Effector memory CD8-positive, alpha-beta T cell (primary cell): ENCODE measurements at places on chromosomes 12 and 14.

- DNase-seq: no peak
- H3K4me1 ChIP-seq: no peaks in the 10 kb centered on the region
- H3K36me3 ChIP-seq: no peaks in the 10 kb centered on the region
- H3K27me3 ChIP-seq: peaks cover 28% of the 10 kb centered on the region
- no peak overlapping the region for H3K4me3 ChIP-seq
These were observed 79.7 kb upstream of the REP15 start for GRCh38 chr12:27616356-27617142.

- H3K4me3 ChIP-seq: no peak overlapping the region
- no peaks in the 10 kb centered on the region for H3K27me3 ChIP-seq
- no peak overlapping the region for H3K27ac ChIP-seq
- H3K4me1 ChIP-seq: no peaks in the 10 kb centered on the region
- no peaks in the 10 kb centered on the region for H3K36me3 ChIP-seq
These were observed 449.7 kb upstream of the USP15 start for GRCh38 chr12:61810486-61810885.

DNA sequence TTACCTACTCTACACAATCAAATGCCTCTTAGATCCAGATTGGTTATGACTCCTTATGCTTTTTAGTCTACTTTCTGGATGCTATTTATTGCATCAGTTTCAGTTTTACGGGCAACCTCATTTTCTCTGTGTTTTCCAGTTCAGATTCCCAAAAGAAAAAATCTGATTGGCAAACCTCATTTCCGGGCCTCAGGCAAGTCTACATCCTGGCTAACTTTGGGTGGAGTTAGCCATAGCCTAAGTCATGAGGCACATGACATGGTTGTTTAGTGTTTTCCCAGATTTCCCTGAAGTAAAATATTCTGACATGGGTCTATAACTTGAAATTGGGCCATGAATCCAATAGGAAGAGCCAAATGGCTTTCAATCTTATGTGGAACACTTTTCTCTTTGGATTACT is 339.7 kb downstream of the NUAK1 start:
- no peaks in the 10 kb centered on the region for H3K4me1 ChIP-seq
- no peaks in the 10 kb centered on the region for H3K27me3 ChIP-seq
- H3K36me3 ChIP-seq: no peaks in the 10 kb centered on the region
- no peak for DNase-seq
- no peak overlapping the region for H3K27ac ChIP-seq

GRCh38 chr12:21183721-21184275 is 52.8 kb downstream of the SLCO1B1 start:
- no peaks in the 10 kb centered on the region for H3K4me1 ChIP-seq
- no peaks in the 10 kb centered on the region for H3K27me3 ChIP-seq
- H3K27ac ChIP-seq: no peak overlapping the region
- no peak for DNase-seq
- H3K36me3 ChIP-seq: no peaks in the 10 kb centered on the region

DNA sequence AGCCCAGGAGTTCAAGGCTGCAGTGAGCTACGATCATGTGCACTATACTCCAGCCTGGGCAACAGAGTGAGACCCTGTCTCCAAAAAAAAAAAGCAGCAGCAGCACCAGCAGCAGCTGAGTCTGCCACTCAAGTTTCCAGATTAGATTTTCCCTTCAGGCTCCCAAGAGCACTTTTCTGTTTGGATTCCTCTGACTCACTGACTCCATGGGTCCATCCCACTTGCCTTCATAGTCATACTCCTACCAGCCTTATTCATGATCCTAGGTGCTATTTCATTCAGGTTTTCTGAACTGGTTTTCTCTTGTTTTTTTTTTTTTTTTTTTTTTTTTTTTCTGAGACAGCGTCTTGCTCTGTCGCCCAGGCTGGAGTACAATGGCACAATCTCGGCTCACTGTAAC is 6.8 kb upstream of the TWF1 start:
- DNase-seq: no peak
- H3K4me1 ChIP-seq: no peaks in the 10 kb centered on the region
- H3K4me3 ChIP-seq: no peak overlapping the region
- H3K36me3 ChIP-seq: peaks cover 3% of the 10 kb centered on the region
- H3K27me3 ChIP-seq: peaks cover 11% of the 10 kb centered on the region

- no peak overlapping the region for H3K4me3 ChIP-seq
- H3K27ac ChIP-seq: no peak overlapping the region
- no peaks in the 10 kb centered on the region for H3K4me1 ChIP-seq
- H3K36me3 ChIP-seq: no peaks in the 10 kb centered on the region
- no peak for DNase-seq
- no peaks in the 10 kb centered on the region for H3K27me3 ChIP-seq
These were observed 860.4 kb upstream of the FBXO33 start for GRCh38 chr14:40292664-40293063.

DNA sequence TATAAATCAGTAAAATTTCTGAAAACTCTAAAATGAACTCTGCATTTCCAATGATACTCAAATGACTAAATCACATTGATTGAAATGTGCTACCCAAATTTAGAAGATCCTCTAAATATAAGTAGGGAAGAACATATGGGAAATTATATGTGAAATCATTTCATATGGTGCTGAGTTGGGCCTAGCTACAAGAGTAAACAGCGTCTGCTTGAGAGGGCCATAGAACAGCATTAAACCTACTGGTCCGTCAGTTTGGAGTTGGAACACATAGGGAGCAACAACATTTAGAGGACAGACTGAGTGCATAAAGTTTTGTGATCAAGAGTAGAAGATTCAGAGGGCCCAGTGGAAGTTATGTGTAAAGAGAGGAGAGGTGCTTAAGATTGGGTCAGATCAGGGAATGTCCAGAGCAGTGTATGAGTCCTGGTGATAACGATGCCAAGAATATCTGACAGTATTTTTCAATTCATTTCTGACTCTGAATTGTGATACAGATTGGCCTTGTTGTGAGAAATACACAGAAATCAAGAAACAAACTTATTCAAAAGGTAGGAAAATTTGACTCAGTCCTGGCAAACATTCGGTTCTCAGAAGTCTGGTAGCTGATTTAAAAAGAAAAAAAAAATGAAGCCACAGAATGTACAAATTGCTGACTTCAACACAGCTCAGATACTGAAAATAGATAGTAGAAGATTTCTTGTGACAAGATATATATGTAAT is 362.2 kb downstream of the CCDC91 start:
- no peak for DNase-seq
- H3K27ac ChIP-seq: no peak overlapping the region
- H3K4me1 ChIP-seq: no peaks in the 10 kb centered on the region

- no peak overlapping the region for H3K4me3 ChIP-seq
- H3K36me3 ChIP-seq: peaks cover 31% of the 10 kb centered on the region
- H3K27me3 ChIP-seq: no peaks in the 10 kb centered on the region
- DNase-seq: no peak
- no peak overlapping the region for H3K27ac ChIP-seq
These were observed 23.3 kb upstream of the BTBD6 start for GRCh38 chr14:105224845-105225570.

DNA sequence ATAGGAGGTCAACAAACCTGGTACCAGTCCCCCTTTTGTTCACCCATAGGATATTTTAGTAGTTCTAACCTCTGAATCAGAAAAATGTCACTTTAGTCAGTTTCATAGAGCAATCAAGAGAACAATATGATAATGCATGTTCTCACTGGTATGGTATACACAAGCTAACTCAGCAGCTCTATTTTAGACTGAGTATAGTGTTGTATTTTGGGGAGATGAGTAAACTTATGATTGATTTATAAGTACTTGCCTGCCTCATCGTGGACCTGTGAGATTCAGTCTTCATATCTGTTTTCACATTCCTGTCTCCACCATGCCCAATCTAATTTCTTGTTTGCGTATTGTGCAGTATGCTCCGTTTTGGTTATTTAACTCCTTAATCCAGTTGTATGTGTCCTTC is 20.9 kb downstream of the COX16 start:
- H3K4me3 ChIP-seq: no peak overlapping the region
- H3K27ac ChIP-seq: no peak overlapping the region
- H3K4me1 ChIP-seq: peaks cover 10% of the 10 kb centered on the region

DNA sequence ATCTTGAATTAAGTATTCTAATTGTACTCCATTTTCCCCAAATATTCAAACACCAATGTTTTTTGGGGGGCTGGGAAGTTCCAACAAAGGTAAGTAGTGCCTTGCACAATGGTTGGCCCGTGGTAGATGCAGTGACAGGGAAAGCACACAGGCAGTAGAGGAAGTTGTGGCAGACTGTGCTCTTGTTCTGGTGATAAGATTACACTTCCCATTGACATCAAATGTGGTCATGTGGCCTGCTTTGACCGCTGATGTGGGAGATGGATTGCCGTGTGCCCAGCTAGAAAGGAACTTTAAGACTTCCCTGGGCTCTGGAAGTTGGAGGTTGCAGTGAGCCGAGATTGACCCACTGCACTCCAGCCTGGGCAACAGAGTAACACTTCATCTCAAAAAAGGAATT is 223.8 kb downstream of the VRK1 start:
- H3K4me3 ChIP-seq: no peak overlapping the region
- no peak overlapping the region for H3K27ac ChIP-seq
- no peaks in the 10 kb centered on the region for H3K36me3 ChIP-seq
- DNase-seq: no peak
- H3K27me3 ChIP-seq: peaks cover 32% of the 10 kb centered on the region
- H3K4me1 ChIP-seq: peaks cover 5% of the 10 kb centered on the region

GRCh38 chr14:94483071-94483451 is 7.1 kb upstream of the SERPINA9 start:
- H3K4me1 ChIP-seq: no peaks in the 10 kb centered on the region
- H3K27me3 ChIP-seq: peaks cover 34% of the 10 kb centered on the region
- H3K27ac ChIP-seq: no peak overlapping the region
- no peak overlapping the region for H3K4me3 ChIP-seq

DNA sequence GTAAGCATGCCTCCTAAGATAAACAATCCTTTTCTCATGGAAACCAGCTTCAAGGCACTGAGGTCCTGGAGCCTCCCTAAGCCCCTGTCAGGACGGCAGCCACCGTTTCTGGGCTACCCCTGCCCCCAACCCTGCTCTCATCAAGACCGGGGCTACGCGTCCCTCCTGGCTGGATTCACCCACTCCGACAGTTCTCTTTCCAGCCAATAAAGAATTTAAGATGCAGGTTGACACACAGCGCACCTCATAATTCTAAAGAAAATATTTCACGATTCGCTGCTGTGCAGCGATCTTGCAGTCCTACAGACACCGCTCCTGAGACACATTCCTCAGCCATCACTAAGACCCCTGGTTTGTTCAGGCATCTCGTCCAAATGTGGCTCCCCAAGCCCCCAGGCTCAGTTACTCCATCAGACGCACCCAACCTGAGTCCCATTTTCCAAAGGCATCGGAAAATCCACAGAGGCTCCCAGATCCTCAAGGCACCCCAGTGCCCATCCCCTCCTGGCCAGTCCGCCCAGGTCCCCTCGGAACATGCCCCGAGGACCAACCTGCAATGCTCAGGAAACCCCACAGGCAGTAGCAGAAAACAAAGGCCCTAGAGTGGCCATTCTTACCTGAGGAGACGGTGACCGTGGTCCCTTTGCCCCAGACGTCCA is 336.3 kb downstream of the TMEM121 start:
- peaks cover 10% of the 10 kb centered on the region for H3K27me3 ChIP-seq
- H3K36me3 ChIP-seq: peaks cover 24% of the 10 kb centered on the region
- peaks cover 20% of the 10 kb centered on the region for H3K4me1 ChIP-seq

GRCh38 chr12:78293059-78293686 is 462.5 kb downstream of the NAV3 start:
- H3K27me3 ChIP-seq: no peaks in the 10 kb centered on the region
- no peaks in the 10 kb centered on the region for H3K4me1 ChIP-seq
- H3K36me3 ChIP-seq: no peaks in the 10 kb centered on the region
- H3K4me3 ChIP-seq: no peak overlapping the region

DNA sequence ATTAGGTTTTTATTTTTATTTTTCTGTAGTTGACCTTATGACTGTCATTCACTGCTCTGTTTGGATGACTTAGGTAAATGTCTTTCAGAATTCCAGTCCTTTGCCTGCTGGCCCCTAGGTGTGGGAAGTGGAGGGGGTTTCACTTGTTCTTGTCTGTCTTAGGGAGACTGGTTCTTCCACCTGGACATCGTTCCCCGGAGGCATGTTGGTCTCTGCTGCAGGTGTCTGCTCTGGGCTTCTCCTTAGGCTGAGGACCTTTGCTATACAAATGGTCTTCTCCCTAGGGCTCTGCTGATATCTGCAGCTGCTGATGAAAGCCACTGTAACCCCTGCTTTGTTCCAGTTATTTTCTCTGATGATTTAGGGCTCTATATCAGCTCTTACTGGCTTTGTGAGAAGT is 97.1 kb downstream of the OTOGL start:
- no peak overlapping the region for H3K27ac ChIP-seq
- H3K4me1 ChIP-seq: no peaks in the 10 kb centered on the region
- peaks cover 6% of the 10 kb centered on the region for H3K27me3 ChIP-seq

GRCh38 chr12:109504068-109504467 is 26.6 kb downstream of the UBE3B start:
- H3K36me3 ChIP-seq: peaks cover 60% of the 10 kb centered on the region
- H3K4me1 ChIP-seq: peaks cover 3% of the 10 kb centered on the region
- H3K27ac ChIP-seq: no peak overlapping the region
- DNase-seq: no peak

- no peaks in the 10 kb centered on the region for H3K36me3 ChIP-seq
- no peak for DNase-seq
- H3K27me3 ChIP-seq: peaks cover 21% of the 10 kb centered on the region
- H3K4me1 ChIP-seq: no peaks in the 10 kb centered on the region
- H3K4me3 ChIP-seq: no peak overlapping the region
These were observed 124.2 kb downstream of the SRGAP1 start for GRCh38 chr12:63968673-63969072.

- no peaks in the 10 kb centered on the region for H3K27me3 ChIP-seq
- H3K27ac ChIP-seq: no peak overlapping the region
- no peak for DNase-seq
- no peaks in the 10 kb centered on the region for H3K4me1 ChIP-seq
- no peak overlapping the region for H3K4me3 ChIP-seq
These were observed 35.7 kb downstream of the MVK start for GRCh38 chr12:109609342-109609741.

DNA sequence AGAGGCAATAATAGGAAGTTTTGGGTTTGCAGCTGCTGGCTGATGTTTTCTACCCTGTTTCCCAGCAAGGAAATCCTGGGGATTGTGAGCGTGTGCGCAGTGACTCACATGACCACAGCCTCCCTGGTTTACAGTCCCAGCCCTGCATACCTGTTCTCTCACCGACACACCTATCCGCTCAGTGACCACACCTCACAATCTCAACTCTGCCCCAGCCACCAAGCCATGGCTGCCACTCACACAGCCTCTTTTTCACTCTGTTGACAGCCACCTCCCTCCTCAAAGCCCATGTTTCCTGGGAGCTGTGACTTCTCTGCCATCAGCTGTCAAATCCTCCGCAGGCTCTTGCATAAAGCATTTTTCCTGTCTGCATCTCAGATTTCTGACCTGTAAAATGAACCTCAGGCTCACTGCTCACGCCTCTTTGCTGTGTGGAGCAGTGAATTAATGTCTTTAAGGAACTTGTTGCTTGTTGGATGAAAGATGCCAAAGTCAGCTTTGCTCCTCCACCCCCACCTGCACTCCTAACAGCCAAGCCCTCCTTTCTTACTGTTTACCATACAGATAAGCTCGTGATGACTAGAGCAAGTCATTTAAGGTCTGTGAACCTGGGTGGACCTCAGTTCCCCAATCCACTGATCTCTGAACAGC is 43.5 kb downstream of the B4GALNT3 start:
- H3K36me3 ChIP-seq: peaks cover 4% of the 10 kb centered on the region
- H3K27ac ChIP-seq: no peak overlapping the region
- no peak for DNase-seq
- no peaks in the 10 kb centered on the region for H3K27me3 ChIP-seq
- no peak overlapping the region for H3K4me3 ChIP-seq
